ENCODE measurements at places on chromosomes 3 and 15.
A peak's percentile ranks its signal among the peaks of the same experiment; 100 is the strongest.

DNA sequence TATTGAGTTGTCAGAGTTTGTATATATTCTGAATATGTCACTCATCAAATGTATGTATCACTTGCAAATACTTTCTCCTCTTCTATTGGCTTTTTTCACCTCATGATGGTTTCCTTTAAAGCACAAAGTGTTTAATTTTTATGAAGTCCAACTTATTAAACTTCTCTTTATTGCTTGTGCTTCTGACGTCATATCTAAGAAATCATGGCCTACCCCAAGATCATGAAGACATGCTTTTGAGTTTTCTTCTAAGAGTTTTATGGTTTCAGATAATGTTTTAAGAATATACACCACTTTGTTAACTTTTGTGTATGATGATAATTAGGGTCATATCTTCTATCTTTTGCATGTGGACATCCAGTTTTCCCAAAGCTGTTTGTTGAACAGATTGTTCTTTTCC lies 417.2 kb upstream of the ATP10A start:
- no peak for DNase-seq

DNA sequence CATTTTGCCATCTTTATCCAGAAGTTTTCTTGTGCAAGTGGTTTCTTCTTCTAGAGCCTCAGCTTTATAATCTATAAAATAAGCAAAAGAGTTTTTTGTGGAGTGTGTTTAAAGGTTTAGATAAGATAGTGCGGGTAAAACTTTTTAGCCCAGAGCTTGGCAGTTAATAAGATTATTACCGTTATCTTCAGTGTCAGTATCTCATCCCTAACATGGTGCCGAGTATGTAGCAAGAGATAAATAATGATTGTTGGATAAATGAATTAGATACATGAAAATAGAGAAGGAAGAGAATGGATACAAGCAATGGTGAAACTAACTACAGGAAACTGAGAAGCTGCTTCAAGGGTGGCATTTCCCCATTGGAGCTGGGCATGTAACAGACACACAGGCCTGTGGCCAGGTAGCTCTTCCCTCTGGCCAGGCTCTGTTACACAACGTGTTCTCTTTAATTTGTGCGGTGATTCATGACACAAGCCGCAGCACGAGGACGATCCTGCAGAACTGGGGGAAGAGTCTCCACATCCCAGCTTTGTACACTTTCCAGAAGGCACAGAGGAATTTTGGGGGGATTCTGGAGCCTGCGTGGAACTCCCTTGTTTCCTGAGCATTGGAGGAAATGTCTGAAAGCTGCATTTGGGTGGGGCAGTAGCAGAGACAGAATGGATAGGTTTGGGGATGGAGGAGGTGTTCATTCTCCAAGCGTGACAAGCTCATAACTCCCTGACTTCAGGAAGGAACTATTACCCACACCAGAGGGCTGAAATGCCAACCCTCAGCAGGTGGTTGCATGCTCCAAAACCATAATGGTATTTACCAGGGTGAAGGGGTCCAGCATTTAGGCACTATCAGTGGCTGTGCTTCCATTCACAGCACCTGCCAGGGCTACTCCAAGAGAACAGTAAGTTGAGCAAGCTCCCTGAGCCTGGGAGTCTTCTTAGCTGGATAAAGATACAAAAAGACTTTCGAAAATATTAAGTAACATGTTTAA lies 14.2 kb upstream of the ST6GAL1 start:
- DNase-seq: no peak

DNA sequence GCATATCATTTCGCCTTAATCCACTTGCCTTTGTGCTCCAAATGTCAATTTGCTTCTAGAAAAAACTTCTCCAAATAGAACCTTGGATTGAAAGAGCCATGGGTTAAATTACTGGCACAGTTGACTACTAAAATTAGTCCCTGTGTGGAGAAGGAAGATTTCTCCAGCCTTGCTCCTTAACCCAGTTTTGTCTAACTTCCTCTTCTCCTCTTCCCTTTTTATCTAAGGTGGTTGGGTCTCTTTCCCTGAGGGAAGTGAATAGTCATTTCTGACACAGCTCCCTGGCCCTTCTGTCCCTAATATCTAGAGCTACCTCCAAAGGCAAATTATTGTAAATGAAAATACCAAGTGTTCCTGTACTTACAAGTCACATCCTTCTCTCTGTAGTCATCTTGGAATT lies 527.9 kb upstream of the TBL1XR1 start:
- DNase-seq: no peak

- peak; percentile 90 for DNase-seq
Observed at GRCh38 chr15:80989081-80989517, 520 bp downstream of the MESD start.

DNA sequence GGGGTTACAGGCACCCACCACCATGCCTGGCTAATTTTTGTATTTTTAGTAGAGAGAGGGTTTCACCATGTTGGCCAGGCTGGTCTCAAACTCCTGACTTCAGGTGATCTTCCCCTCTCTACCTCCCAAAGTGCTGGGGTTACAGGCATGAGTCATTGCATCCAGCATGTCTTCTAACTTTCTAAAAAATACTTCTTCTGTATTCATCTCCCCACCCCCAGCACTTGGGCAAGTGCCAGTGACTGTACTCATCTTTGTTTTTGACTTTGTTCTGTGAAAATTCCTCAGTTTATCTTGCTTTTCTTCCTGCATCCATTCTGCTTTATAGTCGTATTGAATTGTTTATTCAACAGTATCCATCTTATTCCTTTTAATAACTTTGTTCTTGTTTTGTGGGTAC lies 47.6 kb downstream of the ARIH1 start:
- DNase-seq: no peak

DNA sequence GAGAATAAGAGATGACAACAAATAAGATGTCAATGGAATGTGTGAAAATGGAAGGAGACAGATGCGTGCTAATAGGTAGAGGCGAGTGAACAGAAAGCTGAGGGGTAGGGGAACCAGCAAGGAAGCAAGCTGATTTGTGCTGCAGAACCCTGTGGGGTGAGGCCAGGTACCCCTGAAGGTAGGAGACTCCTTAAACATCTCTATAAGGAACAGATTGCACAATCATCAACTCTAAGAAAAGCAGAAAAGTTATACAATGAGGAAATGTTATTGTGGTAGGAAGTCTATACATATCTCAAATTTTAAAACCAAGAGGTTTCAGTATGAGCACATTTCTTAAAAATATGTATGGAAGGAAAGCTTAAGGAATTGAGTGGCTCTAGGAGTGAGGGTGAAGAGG lies 315.0 kb upstream of the TPM1 start:
- DNase-seq: no peak

GRCh38 chr15:27936164-27936563 lies 163.0 kb downstream of the OCA2 start:
- DNase-seq: no peak

DNA sequence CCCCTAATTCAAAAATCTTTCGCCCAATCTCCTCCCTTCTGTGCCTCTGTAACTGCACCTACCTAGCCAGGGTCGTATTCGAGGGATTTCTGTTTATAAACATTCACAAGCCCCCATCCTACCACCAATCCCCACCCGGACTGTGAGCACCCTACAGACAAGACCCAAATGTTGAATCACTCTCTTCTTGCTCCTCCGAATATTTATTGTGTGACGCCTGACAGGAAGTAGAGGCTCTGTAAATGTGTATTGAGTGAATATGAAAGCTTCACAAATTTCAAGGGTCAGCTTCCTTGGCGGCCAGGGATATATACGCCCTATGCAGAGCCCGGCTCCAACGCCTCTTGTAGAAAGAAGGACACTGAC lies 1.6 kb downstream of the BDH1 start:
- no peak for DNase-seq

DNA sequence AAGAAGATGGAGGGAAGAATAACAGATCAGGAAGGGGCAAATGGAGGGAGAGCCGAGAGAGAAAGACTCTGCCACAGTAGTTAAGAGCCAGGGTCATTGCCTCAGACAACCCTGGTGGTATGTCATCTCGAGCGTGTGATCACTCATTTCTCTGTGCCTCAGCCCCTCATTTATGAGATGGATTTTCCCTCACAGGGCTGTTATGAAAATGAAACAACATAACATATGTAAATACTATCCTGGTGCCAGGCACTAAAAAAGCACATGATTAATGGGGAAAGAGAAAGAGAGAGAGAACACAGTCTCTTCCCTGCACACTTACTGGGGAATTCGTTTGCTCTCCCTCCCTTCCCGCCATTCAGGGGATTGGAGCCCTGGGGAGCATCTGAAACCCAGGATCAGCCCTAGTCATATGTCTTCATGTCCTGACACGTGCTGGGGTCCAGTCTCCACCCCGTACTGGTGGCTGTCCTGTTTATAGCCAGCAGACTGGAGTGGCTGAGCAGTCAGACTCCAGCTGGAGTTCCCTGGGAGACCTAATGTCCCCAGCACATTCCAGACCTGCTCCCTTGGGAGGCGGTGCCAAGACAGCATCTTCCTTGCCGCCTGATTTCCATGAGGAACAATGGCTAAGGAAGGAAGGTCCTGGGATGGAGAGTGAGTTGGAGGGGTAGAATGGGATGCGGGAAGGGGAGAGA lies 14.7 kb upstream of the AMOTL2 start:
- DNase-seq: no peak

DNA sequence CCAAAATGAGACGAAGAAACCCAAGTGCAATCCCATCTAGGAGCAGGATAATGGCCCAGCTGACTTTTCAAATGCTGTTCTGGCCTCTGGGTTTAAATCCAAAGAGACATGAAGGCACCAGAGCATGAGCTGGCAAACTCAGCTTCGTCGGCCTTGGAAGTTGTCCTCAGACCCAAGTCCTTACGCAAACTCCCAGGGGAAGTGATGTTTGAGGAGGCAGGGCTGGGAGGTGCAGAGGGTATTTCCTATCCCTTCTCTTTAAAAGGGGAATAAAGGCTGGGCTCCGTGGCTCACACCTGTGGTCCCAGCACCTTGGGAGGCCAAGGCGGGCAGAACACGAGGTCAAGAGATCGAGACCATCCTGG lies 68.9 kb upstream of the HERC1 start:
- DNase-seq: no peak

GRCh38 chr3:191005790-191006189 lies 143.3 kb upstream of the GMNC start:
- DNase-seq: no peak

GRCh38 chr15:34360298-34360697 lies 6.7 kb downstream of the LPCAT4 start:
- no peak for DNase-seq

GRCh38 chr3:190321789-190322603 lies at the start of gene CLDN1:
Gene CLDN1 (minus strand): TSS chr3:190322446. CDS start chr3:190322206, 240 bp downstream.
- no peak for DNase-seq

GRCh38 chr15:90862964-90863778 lies 5.2 kb upstream of the FURIN start:
- DNase-seq: no peak

DNA sequence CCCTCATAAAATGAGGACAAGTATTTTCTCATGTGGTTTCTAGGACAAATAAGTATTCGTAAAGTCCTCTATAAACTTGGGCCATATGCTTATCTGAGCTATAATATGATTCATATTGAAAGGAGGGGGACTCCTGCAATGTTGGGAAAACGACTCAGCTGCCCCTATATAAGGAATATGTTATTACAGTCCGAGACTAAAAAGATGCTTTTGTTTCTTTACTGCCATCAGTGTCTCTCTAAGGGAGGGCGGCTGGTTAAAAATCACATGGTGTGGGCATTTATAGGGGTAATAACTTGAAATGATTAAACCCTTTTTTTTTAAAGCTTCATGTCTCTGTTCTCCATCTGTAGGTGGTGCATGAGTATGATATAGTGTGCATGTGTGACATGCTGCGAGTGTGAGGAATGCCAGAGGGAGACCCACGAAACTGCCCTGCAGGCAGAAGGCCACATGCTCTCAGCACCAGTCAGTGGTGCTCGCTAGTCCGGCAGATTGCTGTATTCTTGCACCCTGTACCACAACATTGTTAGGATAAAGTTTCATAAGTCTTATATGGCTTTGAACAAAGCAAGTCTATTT lies 256.0 kb upstream of the CTDSPL start:
- no peak for DNase-seq

DNA sequence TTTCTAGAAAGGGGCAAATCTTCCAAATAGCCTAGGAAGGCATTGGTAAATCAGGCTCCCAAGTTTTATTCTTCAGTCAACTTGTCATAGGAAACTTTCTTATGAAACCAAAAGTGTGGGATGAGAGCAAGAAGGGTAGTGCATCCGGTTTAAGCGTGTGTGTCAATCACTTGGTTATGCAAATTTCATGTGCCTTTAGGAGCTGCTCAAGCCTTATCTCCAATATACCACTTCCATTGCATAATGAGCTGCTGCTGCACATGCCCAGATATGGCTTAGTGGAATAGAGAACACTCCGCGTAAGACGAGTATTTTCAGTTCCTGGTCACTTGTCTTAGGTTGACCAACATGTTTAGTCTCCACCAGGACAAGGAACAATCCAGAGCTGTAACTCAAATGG lies 242.1 kb downstream of the CBLB start:
- DNase-seq: no peak

DNA sequence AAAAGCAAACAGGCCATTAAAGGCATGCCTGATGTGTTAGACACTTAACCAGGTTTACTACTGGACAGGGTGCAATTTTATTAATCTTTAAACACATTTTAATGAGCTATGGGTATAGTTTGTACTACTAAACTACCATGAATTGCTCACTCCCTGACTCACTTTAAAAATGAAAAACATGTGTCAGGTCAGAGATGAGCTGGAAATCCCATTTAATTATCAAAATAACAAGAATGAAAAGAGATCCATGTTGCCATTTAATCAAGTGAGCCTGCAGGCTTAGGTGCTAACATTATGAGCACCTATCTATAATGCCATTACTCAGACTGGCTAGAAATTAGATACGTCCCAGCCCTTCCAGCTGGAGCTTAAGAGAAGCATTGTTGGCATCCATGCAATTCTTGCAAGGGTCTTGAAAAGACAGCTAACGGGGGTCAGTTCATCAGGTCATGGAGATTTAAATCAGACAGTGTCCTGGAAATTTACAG lies 224.4 kb downstream of the THRB start:
- DNase-seq: no peak

- no peak for DNase-seq
Observed at GRCh38 chr15:57227166-57227565, 149.1 kb upstream of the CGNL1 start.

GRCh38 chr15:40471808-40472150 lies 995 bp downstream of the CHST14 start:
- DNase-seq: no peak

- DNase-seq: no peak
Observed at GRCh38 chr15:29887721-29888120, 65.5 kb upstream of the TJP1 start.

DNA sequence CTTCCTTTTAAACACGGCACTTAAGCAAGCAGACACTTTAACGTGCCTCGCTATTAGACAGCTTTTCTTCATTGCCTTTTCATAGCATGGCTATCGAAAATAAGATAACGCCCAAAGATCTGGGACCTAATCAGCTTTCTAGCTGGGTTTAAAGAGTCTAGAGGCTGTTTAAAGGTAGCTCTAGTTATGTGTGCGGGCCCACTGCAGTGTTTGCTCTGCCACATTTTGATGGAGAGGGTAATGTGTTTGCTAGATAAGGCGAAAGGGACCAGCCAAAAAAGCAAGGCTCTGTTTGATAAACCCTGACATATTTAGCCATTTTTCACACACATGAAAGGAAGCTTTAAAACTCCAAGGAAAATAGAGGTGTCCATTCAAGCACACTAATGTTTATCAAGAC lies 91.6 kb downstream of the NR2F2 start:
- DNase-seq: no peak

GRCh38 chr15:31328969-31329639 lies 2.5 kb downstream of the KLF13 start:
- DNase-seq: no peak
